Suprapubic skin (tissue), 4 donors: ENCODE measurements at places on chromosomes 2 and 18. TPM values are rescaled to one million over a fixed set of nuclear protein-coding genes. Genes with fewer than 3 reads are reported as not detected.

Gene CYRIA
- 4.0 TPM for total RNA-seq

Gene FAM161A
- 2.3 TPM for total RNA-seq

- peaks cover 26% of the 10 kb centered on the region for H3K4me1 ChIP-seq
- DNase-seq, result no peak
- H3K27me3 ChIP-seq, result no peaks in the 10 kb centered on the region
- no peaks in the 10 kb centered on the region for H3K36me3 ChIP-seq
These were observed 129.9 kb downstream of the TANC1 start for GRCh38 chr2:159098361-159098760.

Gene MC4R
- total RNA-seq, result not detected

DNA sequence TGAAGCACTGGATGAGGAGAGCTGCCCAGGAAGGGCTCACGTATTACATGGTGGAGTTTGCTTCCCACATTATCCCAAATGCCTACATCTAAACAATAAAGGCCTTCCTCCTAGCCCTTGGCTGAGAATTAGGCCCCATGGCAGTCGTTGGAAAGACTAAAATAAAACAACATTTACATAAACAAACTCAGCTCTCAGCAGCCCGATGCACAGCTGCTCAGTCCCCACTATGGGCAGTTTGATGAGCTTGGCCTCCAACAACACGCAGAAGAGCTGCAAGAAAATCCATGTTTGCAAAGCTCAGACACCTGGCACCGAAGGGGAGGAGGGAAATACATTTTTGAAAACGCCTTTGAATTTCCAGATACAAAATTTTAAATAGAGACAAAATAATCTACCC lies 352.4 kb downstream of the EIPR1 start:
- DNase-seq, result no peak
- no peak overlapping the region for H3K27ac ChIP-seq
- no peak overlapping the region for H3K4me3 ChIP-seq
- no peaks in the 10 kb centered on the region for H3K27me3 ChIP-seq
- no peaks in the 10 kb centered on the region for H3K36me3 ChIP-seq
- H3K4me1 ChIP-seq, result no peaks in the 10 kb centered on the region

Gene SERPINB8
- total RNA-seq, result 47.3 TPM

DNA sequence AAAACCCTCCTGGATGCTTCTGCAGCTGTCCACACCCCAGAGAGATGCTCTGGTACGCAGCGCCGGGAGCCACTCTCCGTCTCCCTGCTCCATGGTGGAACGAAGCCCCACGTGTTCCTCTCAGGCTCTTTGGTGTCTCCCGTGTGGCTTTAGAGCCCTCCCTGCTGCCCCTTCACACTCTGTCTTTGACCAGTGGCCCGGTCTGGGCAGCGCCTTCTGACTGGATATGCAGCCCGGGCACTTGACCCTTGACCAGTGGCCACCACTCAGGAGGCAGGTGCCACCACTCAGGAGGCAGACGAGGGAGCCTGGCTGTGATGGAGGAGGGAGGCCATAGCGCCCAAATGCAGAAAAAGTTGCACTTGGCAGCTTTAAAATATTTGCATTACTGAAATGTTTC lies 214.5 kb upstream of the SALL3 start:
- H3K4me3 ChIP-seq, result no peak overlapping the region
- no peak for DNase-seq
- no peaks in the 10 kb centered on the region for H3K36me3 ChIP-seq
- H3K27ac ChIP-seq, result no peak overlapping the region
- no peaks in the 10 kb centered on the region for H3K4me1 ChIP-seq

Gene MRO
- total RNA-seq, result 0.59 TPM

Gene GBX2
- total RNA-seq, result not detected

Gene SNTG2
- total RNA-seq, result 3.9 TPM

- no peaks in the 10 kb centered on the region for H3K36me3 ChIP-seq
- no peaks in the 10 kb centered on the region for H3K4me1 ChIP-seq
- no peak overlapping the region for H3K27ac ChIP-seq
These were observed 266.6 kb downstream of the NR4A2 start for GRCh38 chr2:156065912-156066311.

DNA sequence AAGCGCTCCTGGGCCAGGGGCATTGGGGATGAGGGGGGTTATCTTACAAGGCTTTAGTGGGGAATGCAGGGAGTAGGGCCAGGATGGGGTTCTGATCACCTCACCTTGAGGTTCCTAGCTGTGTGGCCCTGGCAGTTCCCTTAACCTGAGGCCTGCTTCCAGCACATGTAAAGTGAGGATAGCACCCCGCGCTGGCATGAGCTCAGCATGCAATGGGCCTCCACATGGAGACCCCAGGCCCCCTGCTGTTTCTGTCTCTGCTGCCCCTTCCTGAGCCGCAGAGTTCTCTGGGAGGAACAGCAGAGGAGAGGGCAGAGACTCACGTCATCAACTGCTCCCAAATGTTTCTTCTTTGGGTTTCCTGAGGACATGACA lies 8.6 kb upstream of the TEX51 start:
- H3K27me3 ChIP-seq, result peaks cover 18% of the 10 kb centered on the region
- H3K4me3 ChIP-seq, result no peak overlapping the region
- DNase-seq, result no peak
- peaks cover 16% of the 10 kb centered on the region for H3K4me1 ChIP-seq
- H3K36me3 ChIP-seq, result no peaks in the 10 kb centered on the region

Gene TAF4B
- total RNA-seq, result 24.2 TPM

DNA sequence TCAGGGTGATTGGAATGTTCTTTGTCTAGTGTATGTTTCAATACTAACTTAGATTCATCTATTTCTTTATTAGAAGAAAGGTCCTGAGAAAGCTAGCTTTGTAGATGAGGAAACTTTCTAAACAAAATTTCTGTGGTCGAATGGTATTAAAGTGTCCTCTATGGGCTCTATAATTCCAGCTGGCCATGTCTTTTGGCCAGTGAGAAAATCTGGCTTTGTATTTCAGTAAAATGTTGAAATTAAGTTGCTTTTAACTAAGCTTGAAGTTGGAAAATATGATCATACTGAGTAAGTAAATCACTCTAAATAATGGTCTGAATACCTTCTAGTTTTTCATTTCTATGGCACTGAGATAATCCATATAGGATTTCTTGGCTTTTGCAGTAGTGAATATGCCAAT lies 148.8 kb downstream of the RDH14 start:
- H3K27ac ChIP-seq, result no peak overlapping the region
- H3K27me3 ChIP-seq, result no peaks in the 10 kb centered on the region
- H3K4me3 ChIP-seq, result no peak overlapping the region
- H3K36me3 ChIP-seq, result no peaks in the 10 kb centered on the region
- no peaks in the 10 kb centered on the region for H3K4me1 ChIP-seq

Gene GPR45
- total RNA-seq, result not detected

GRCh38 chr2:54845094-54845493 lies 121.6 kb downstream of the EML6 start:
- H3K27ac ChIP-seq, result no peak overlapping the region
- no peaks in the 10 kb centered on the region for H3K27me3 ChIP-seq
- no peak for DNase-seq
- H3K4me1 ChIP-seq, result no peaks in the 10 kb centered on the region
- no peak overlapping the region for H3K4me3 ChIP-seq

DNA sequence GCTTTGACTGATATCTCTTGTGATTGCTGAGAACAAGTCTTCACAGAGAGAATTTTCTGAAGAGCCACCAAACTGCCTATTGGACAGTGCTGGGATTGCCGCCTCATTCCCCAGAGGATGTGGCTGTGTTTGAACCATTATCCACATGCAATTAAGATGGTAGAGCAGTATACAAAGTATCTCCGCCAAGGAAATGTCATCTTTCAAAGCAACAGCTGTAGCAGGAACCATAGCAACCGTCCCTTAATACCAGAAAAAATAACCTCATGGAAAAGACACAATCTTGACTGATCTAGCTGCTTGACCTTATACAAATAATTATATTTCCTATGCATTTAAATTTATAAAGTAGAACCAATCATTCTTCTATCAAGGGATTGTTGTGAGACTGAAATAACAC lies 772.6 kb upstream of the FAM98A start:
- H3K27me3 ChIP-seq, result no peaks in the 10 kb centered on the region
- DNase-seq, result no peak
- no peak overlapping the region for H3K4me3 ChIP-seq
- no peak overlapping the region for H3K27ac ChIP-seq

GRCh38 chr2:84395820-84396219 lies 63.3 kb downstream of the SUCLG1 start:
- no peak overlapping the region for H3K27ac ChIP-seq
- no peak overlapping the region for H3K4me3 ChIP-seq
- H3K36me3 ChIP-seq, result no peaks in the 10 kb centered on the region

DNA sequence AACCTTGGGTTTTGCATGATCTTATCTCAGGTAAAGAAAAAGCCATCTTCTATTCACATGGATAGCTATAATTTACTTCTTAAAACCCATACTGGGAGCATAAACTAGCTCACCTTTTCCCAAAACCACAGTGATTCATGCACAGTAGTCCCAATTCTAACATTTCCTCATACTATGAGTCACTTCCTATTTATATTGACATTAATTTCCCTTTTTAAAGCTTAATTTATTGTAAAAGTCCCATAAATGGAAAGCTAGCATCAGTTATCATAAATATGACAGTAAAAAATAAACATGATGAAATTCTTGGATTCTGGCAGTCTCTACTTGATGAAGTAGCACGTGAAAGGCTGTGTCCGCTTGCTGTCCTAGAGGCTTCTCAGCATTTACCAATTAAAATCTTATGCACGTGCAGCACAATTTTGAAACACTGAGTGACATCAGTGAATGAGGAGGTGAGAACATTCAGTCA lies 180.1 kb downstream of the CDH2 start:
- H3K4me1 ChIP-seq, result no peaks in the 10 kb centered on the region
- DNase-seq, result no peak
- no peaks in the 10 kb centered on the region for H3K27me3 ChIP-seq
- no peak overlapping the region for H3K4me3 ChIP-seq

Gene DOK1
- 10.6 TPM for total RNA-seq

GRCh38 chr2:173264603-173265366 lies 89.9 kb upstream of the CDCA7 start:
- no peak overlapping the region for H3K27ac ChIP-seq
- H3K36me3 ChIP-seq, result peaks cover 35% of the 10 kb centered on the region
- no peaks in the 10 kb centered on the region for H3K27me3 ChIP-seq
- no peak overlapping the region for H3K4me3 ChIP-seq
- DNase-seq, result no peak

DNA sequence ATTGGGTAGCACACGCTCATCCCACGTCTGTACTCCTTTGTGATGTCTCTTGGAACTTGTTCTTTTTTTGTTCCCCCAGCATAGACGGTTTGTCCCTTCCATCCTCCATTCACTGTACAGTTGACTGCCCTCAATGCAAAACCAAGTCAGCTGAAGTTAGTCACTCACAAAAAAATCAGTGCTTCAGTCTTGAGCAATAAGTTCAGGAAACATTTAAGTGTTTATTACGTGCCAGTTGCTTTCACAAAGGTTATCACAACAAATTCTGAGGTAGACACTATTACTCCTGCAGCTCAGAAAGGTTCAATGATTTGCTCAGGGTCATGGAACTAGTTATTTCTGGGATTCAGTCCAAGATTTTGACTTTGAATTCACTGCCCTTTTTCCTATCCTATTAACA lies 102.2 kb downstream of the PDE1A start:
- H3K36me3 ChIP-seq, result no peaks in the 10 kb centered on the region
- DNase-seq, result no peak
- H3K27ac ChIP-seq, result no peak overlapping the region
- no peak overlapping the region for H3K4me3 ChIP-seq
- no peaks in the 10 kb centered on the region for H3K4me1 ChIP-seq

- H3K27ac ChIP-seq, result no peak overlapping the region
- peaks cover 24% of the 10 kb centered on the region for H3K27me3 ChIP-seq
- no peak overlapping the region for H3K4me3 ChIP-seq
- no peaks in the 10 kb centered on the region for H3K36me3 ChIP-seq
- peaks cover 14% of the 10 kb centered on the region for H3K4me1 ChIP-seq
These were observed 45.4 kb upstream of the CCDC150 start for GRCh38 chr2:196594158-196594557.

- no peak for DNase-seq
- peaks cover 8% of the 10 kb centered on the region for H3K4me1 ChIP-seq
- no peak overlapping the region for H3K4me3 ChIP-seq
- H3K27ac ChIP-seq, result peak overlapping the region; percentile 6
These were observed 198.7 kb downstream of the LTBP1 start for GRCh38 chr2:33145459-33145858.

Gene GPATCH11
- total RNA-seq, result 14.2 TPM

DNA sequence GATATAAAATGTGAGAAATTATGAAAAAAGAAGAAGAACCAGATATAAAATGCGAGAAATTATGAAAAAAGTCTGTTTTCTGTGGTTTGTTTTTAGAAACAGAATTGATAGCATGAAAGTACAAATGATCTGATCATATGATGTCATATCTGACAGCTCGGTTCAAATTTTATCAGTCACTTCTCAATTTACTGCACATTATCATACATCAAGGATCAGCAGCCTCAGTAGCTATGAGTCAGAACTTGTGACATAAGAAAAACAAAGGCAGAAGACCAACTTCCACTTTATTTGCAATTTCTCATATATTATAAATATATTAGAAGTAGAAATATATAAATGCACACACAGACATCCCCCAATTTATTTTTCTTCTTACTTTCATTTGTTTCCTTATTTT lies 634.0 kb downstream of the LRP1B start:
- no peaks in the 10 kb centered on the region for H3K4me1 ChIP-seq
- no peak overlapping the region for H3K4me3 ChIP-seq
- H3K27ac ChIP-seq, result no peak overlapping the region
- DNase-seq, result no peak

DNA sequence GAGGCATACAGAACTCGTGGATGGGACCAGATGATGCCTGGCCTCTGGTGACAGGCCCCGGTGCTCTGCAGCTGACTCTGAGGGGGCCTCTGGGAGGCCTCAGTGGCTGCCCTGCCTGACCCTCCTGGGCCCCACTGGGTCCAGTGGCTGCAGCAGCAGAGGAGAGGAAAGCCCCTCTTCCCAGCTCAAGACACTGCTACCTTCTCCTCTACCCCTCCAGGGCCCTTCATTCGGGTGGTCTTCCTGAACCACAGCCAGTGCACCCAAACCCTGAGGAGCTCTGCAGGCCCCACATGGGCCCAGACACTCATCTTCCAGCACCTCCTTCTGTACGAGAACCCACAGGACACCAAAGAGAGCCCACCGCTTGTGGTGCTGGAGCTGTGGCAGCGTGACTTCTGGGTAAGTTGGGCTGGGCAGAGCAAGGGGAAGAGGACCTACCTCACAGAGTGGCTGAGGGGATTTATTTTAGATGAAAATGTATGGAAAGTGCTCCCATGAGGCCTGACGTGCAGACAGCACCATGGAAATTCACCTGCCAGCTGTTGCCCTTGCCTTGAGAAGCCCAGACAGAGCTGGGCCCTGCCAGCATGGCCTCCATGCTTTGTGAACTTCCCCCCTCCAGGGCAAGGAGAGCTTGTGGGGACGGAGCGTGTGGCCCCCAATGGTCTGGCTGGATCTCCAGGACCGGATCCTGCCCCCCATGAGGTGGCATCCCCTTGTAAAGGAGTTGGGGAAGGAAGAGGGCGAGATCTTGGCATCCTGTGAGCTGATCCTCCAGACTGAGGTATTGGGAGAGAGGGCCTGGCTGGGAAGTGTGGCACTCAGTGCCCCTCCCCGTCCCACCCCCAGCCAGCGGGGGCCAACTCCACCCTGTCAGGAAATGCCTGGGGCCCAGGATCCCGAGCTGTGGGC lies 46.3 kb downstream of the LMAN2L start:
- H3K36me3 ChIP-seq, result no peaks in the 10 kb centered on the region
- no peaks in the 10 kb centered on the region for H3K27me3 ChIP-seq
- DNase-seq, result no peak
- no peak overlapping the region for H3K4me3 ChIP-seq
- peaks cover 16% of the 10 kb centered on the region for H3K4me1 ChIP-seq
- H3K27ac ChIP-seq, result no peak overlapping the region

GRCh38 chr2:235268535-235268934 lies 225.3 kb upstream of the AGAP1 start:
- peaks cover 7% of the 10 kb centered on the region for H3K4me1 ChIP-seq
- no peak overlapping the region for H3K27ac ChIP-seq
- no peak overlapping the region for H3K4me3 ChIP-seq
- H3K36me3 ChIP-seq, result no peaks in the 10 kb centered on the region
- H3K27me3 ChIP-seq, result no peaks in the 10 kb centered on the region
